Epithelial cell of esophagus (primary cell): ENCODE measurements at places on chromosomes 2 and 18.

GRCh38 chr2:158255257-158255656, 153.6 kb downstream of the UPP2 start:
- DNase-seq: no peak

DNA sequence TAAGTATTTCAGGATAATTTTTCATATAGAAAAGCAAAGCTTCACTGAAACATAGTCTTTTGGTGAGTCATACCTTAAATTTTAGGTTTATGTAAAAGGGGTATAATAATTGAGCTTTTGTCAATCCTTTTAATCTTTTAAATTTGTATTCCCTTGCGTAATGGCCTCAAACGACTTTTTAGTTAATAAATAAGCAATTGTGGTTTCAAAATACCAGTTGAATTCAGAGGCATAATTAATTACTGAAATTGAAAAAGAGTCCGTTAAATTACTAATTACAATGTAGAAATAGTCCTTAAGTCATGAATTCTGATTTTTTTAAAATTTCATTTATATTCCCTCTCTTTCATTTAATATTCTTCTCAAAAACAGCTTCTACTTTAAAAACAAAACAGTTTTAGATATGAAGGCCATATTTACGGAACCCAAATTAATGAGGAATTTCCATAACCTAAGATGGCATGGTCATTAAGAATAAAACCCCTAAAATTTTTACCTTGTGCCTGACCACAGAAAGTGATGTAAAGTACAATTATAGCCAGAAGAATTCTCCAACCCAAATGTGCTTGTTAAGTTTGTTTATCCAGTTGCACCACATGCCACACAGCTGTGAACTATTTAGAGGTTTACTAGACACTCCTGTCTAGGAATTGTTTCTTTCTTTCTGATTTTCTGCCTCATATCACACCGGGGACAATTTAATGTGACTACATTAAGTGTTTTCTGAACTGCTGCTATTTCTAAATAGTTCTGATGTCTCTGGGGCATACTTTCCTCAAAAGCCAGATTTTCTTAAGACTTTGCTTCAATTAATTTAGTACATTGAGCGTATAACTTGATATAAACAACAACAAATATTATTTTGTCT, 60.7 kb upstream of the ITGA4 start:
- no peak for DNase-seq

GRCh38 chr2:79670198-79670597, 157.3 kb downstream of the CTNNA2 start:
- DNase-seq: no peak

GRCh38 chr2:96157649-96158553, 12.7 kb upstream of the DUSP2 start:
- no peak for DNase-seq

DNA sequence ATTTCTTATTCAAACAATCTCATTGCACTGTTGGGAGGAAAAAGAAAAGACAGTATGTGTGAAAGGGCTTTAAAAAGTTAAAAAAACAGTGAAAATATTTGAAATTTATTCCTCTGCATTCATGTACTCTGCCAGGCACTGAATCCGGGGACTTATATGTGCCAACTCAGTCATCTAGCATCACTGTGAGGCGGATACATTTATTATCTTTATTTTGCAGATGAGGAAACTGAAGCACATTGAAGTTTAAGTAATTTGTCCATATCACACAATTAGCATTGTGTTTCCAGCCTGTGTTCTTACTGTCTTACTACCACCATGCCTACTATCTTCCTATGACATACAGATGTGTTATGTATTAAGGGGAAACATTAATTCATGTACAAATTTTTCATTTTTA, 1.8 kb downstream of the LCLAT1 start:
- DNase-seq: no peak

DNA sequence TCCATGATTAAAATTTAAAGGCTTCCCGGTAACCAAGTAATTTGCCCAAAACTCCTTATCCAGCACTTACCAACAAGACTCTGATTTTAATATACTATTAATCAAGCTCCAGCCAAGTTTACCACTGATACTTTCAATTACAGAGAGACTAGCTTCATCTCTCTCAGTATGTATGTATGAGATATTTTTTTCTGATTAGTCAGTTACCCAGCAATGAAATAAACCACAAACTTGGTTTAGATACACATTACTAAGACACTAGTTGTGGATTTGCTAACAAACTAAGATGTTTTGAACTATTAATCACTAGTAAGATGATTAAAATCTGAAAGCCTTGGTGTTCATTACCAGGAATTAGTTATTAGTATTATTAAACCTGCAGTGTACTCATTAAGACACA, 1272.2 kb upstream of the ACVR2A start:
- peak; percentile 50 for DNase-seq

DNA sequence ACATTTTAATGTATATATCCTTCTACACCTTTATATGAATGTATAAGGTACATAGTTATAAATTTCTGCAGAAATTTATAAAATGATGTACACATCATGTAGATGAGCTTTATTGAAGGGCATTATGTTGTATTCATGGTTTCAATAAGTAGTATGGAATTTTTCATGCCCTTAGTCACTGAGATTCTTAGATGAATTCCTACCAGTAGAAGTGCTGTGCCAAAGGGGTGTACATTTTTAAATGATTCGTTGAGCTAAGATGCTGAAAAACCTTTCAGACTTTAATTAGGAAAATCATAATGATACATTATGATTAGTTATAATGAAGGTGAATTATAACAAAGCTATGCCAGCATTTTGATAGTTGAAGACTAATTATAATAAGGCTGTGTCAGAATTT, 115.2 kb downstream of the ZNF236 start:
- no peak for DNase-seq

DNA sequence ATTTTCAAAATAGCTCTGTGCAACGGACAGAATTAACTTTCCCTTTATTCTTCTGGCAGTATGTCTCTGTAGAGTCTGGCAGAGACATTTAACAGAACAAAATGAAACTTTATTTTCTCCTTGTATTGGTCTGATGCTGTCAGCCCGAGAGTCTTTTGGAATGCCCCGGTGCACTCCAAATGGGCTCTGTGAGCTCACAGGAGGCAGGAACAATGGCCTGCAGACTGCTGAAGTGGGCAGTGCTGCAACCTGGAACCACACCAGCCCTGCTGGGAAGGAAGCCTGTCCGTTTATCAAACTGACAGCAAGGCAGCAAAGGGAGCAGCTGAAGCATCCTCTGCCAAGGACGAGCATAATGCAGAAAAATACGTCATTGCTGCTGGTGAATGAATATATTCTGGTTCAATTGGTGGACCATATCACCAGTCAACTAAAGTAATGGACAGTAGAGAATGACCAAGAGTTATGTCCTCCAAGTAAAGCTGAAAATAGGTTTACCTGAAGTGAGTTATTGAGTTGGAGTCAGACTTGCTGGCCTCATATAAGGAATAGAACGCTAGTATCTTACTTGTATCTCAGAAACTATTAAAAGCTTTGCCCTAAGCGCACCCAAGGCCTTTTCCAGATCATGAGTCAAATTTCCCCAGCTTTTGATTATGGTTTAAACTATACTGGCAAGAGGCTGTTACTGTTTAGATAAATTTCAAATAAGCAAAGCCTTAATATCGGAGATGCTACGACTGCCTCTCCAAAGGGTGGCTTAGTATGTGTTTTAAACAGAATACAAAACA, 207.6 kb upstream of the TANK start:
- DNase-seq: no peak

DNA sequence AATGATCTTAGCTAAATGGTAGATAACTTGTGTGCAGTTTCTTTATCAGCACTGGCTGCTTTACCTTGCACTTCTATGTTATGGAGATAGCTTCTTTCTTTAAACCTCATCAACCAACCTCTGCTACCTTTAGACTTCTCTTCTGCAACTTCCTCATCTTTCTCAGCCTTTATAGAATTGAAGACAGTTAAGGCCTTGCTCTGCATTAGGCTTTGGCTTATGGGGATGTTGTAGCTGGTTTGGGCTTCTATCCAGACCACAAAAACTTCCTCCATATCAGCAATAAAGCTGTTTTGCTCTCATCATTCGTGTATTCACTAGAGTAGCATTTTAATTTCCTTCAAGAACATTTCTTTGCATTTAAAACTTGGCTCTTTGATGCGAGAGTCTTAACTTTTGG, 123.7 kb downstream of the PIK3C3 start:
- no peak for DNase-seq

DNA sequence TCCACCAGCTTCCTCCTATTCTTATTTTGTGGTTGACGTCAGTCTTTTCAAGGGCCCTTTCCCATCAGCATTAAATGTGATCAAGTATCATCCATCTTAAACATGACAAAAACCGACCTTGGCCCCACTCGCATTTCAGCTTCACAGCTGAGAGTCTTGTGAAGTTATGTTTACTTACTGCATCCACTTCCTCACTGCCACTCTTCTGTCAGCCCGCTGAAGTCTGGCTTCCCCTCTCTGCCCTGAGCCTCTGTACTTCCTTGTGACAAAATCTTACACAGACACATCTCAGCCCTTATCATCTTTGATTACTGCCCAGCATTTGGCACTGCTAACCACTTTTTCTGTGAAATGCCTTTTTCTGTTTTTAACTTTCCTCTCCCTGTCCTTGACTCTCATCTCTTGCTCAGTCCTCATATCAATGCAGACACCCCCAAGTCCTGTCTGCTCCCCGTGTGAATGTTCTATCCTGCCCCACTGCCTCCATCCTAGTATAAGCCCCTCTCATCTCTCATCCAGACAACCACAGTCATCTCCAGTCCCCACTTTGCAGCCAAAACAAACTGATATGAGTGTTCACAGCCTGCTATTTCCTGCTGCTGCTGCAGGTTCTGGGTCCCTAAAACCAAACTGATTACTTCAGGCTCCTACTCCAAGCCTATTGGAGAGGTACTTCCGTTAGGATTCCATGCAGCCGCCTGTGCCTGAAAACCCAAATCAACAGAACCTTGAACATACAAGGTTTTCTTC, 31.4 kb downstream of the FOSL2 start:
- no peak for DNase-seq

DNA sequence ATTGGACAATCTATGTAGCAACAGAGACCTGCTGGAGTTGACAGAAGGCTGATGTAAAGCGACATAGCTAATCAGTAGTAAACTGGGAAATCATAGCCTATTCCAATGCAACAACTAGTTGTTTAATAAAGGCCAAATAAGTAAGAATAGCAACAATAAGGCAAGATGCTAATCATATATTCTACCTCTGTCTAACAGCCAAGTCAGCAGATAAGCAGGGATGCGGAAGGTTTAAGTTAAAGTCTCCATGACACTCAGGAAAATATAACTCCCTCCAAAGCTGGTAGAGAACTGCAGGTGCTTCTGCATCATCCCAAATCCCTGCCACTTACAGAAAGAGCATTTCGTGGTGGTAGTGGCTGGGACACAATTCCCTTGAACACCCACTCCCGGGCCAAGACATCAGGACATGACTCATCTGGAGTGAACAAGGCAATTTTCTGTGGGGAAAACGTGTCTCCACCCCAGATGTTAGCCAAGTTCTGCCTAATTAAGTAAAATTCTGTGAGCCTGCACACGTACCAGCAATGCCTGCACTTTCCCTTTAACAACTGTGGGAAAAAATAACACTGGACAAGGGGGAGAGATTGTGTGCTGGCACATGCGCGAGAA, 413.6 kb upstream of the ID2 start:
- DNase-seq: no peak

DNA sequence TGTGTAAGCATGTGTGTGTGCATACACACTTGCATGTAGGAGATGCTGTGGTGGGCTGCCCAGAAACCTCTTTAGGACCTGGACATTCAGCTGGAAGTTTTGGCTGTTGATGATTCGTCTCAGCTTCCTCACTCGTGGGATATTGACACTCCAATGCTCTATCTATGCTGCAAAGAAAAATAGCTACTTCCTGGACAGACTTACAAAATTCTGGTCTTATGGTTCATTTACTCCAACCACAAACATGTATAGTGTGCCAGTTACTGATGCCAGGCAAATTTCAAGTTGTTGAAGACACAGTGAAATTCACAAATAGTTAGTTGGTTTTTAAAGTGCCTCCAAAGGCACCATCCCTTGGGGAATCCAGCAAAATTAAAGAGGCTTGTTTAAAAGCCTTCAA, 882.6 kb downstream of the CPS1 start:
- DNase-seq: no peak

DNA sequence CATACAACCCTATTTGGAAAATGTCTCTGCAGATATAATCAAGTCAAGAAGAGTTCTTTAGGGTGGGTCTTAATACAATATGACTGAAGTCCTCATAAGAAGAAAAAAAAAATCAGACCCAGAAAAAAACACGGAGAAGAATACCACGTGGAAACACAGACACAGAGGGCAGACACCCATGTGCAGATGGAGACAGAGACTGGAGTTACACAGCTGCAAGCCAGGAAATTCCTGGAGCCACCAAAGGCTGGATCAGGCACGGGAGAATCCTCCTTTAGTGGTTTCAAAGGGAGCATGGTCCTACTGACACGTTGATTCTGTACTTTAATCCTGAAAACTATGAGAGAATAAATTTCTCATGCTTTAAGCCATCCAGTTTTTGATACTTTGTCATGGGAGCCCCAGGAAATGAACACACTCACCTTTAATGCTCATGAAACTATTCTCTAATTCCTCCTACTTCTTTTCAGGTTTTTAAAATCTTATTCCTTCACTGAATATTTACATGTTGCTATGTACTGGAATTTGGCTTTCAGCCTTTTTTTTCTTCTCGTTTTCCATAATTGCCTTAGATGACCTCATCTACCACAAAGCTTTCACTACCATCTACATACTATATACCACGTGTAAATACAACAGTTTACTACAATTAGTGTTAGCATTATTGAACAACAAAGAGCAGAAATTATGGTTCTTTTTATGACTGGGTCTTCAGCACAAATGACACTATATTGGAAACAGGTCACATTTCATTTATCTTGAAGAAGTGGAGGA, 529.1 kb downstream of the IRS1 start:
- DNase-seq: no peak
